ENCODE measurements at places on chromosomes 2 and 18.

- DNase-seq = no peak
These were observed 15.6 kb upstream of the GIGYF2 start for GRCh38 chr2:232681527-232681926.

GRCh38 chr2:54041135-54041534, 70.3 kb upstream of the PSME4 start:
- DNase-seq = no peak

- DNase-seq = no peak
These were observed 41.8 kb upstream of the MSH6 start for GRCh38 chr2:47741101-47741500.

DNA sequence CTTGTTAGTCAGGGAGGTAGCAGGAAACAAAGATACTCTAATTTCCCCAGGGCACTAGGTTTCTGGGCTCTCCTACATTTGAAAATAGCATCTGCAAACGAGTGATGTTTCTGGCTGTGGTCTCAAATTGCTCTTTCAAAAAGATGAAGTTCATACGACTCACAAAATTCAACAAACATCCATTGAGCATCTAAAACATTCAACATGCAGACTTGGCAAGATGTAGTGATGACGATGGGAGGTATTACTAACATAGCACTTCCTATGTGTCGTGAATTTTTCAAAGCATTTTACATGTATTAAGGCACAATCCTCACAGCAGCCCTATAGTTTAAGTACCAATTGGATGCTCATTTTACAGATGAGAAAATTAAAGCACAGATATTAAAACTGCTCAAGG, 5.2 kb downstream of the CCBE1 start:
- DNase-seq = no peak

DNA sequence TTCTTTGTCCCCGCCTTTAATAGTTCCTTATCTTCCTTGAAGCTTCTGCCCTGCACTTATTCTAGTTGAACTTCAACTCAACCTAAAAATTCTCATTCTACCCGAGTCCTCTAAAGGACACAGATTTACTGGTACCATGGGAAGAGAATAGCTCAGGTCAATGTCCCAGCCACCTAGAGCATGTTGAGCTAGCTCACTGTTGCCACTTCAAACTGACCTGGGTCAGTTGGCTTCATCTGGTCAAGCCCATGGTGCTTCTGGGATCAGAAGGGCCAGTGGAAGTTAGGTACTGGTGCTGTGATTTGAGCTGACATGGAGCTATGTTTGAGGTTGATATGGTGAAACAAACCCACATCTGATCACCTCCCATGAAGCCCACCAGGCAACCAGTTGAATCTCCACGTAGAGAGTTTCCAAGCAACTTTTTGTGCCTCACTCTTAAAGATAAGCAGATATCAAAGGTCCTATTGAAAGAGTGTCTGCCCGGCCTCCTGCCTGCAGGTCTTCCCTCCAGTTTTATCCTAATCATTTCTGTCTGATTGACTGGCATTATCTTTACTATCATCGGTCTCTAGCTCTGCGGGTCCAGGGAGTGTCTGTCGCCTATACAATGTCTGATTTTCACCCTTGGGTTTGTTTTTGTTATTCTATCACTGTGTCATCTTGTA, 17.2 kb downstream of the GREB1 start:
- DNase-seq = no peak

GRCh38 chr2:3472966-3473365, 46.4 kb downstream of the ADI1 start:
- no peak for DNase-seq

- no peak for DNase-seq
These were observed 138.0 kb downstream of the AKAIN1 start for GRCh38 chr18:5058768-5059695.

GRCh38 chr2:179558010-179558934, 293.6 kb upstream of the SESTD1 start:
- no peak for DNase-seq

DNA sequence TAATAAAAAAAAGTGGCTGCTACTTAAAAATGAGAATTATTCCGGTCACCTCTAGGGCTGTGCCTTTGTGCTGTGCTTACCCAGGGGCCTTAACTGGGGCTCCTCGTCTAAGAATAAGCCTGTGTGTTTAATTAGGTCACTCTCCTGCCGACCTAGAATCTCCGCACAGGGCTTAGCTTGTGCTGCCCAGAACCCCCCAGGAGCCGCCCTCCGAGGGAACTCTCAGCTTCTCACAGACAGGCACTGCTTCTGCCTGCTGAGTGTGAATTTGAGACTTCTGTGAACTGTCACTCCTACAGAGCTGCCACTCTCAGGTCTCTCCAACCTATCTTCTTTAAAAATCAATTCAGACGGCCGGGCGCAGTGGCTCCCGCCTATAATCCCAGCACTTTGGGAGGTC, 11.9 kb upstream of the NT5DC4 start:
- DNase-seq = no peak
